RPMI7951 (cell line): ENCODE measurements at places on chromosomes 12 and 14. TPM values are rescaled to one million over a fixed set of nuclear protein-coding genes. Genes with fewer than 3 reads are reported as not detected.

The ZNF891 gene
- 0.48 and 0.49 TPM in 2 replicates for total RNA-seq

The SPTB gene
- 0.84 and 1.2 TPM in 2 replicates for total RNA-seq

The RNASE3 gene
- total RNA-seq = not detected in 2 replicates

The RESF1 gene
- 38.1 and 41.3 TPM in 2 replicates for total RNA-seq
